Naive B cell (primary cell): ENCODE measurements at places on chromosomes 12 and 14.

DNA sequence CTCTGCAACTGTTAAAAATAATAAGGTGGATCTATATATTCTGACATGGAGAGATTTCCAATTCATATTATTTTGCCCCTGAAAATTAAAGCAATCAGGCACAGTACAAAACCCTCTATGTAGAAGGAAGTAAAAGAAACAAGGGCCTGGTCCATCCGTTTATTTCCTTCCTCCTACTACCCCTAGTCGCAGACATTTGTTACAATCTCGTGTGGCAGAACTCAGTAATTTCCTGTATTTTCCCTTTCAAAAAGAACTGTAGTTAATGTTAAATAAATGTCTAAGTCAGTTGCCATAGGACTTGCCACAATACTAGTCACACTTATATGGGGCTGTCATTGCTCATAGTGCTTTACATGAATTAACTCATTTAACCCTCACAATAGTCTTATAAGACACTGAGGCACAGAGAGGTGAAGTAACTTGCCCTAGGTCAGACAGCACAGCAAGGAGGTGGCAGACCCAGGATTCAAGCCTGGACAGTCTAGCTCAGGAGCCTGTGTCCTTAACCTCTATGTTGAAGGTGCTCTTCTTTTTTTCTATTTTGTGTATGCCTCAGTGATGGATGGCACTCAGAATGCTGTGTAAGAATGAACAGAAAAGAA, 24.2 kb downstream of the NINJ2 start:
- no peak for DNase-seq

DNA sequence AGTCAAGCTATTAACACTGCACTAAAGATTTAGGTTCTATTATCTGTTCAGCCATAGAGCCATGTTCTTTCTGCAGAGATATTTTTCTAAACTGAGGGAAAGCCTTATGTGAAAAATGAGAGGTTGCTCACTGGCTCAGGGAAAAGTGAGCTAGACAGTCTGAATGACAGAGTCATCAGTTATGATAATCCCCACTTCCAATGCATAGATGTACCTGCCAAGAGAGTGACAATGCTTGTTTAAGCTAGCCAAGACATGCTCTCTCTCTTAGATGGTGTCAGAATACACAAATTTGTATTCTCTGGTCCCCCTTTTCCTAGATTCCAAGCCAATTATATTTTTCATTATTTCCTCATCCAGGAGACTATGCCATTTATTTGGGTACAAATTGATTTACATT, 176.9 kb upstream of the FRMD6 start:
- DNase-seq: no peak

DNA sequence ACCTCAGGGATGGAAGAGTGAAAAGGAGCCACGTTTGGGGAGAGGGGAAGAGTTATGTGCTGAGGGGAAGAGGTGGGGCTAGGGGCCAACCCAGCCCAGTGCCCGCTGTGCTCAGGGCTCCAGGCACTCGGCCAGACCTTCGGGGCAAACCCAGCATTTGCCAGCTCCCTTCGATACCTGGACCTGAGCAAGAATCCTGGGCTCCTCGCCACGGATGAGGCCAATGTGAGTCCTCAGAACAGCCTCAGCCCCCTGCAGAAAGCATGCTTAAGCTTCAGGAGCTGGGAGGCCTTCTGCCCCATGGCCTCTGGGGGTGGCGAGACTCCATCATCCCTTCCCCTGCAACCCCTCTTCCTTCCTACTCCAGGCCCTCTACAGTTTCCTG, 5.0 kb downstream of the CARMIL3 start:
- DNase-seq: no peak

DNA sequence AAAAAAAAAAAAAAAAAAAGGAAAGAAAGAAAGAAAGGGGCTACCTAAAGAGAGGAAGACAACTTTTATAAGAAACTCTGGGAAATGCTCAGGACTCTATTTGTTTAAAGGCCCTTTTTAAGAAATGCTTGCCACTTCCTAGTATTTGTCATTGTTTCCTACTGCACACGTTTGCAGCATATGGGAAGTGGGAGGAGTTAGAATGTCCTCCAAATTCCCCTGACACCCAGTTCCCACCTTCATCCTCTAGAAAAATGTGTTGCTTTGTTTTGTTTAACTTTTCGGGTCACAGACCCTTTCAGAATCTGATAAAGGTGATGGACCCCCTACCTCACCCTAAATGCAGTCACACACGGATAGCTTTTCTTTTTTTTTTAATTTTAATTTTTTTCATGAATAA, 40.8 kb downstream of the NINJ2 start:
- no peak for DNase-seq

GRCh38 chr12:99027055-99027393, 381.9 kb downstream of the APAF1 start:
- no peak for DNase-seq

GRCh38 chr12:27709932-27710591, 570 bp upstream of the MRPS35 start:
- DNase-seq: no peak

DNA sequence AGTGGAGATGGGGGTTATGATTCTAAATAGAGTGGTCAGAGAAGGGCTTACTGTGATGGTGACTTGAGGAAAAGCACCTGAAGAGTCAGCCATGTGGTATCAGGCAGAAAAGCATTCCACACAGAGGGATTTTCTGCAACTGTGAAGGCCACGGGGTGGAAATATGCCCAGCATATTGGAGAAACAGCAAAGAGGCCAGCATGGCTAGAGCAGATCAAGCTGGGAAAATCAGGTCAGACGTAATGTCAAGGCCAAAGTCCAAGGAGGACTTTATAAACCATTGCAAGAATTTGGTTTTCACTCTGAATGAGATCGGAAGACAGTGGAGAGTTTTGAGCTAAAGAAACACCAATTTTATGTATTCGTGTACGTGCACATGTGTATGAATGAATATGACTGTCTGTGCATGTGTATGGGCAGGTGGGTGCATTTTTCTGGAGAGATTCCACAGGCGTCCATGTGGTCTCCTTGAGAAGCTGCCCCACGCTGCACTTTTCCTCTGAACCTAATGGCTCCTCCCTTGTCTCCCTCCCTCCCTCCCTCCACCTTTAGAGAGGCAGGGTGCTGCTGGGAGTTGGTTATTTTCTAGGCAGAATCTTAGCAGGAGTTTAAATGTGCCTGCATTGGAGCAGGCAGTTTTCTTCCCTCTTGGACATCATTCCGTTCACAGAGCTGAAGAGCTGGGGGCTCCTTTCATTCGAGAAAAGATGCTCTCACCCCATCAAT, 97.4 kb upstream of the PPP4R3A start:
- no peak for DNase-seq

DNA sequence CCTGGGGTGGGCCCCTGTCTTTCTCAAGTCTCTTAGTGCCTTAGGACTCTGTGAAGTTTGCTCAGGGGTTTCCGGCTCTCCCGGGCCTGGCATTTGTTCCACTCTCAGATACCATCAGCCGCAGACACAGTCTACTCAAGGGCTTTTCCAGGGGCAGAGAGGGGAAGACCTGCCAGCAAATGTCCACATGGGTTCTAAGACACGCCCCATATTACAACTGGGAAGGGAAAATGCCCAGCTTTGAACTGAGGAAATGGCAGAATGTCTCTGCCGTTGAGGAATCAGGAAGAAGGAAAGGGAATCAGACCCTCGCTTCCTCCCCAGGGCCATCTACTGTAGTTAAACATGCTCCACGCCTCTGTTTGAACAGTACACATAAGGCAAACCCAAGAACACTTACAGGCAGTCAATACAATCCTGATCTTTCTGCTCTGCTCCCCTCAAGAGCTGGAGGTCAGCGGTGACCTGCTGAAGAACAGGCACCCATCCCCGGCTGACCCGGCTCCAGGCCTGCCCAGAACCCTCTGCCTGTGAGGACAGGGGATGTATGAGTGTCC, 7.9 kb downstream of the CCDC85C start:
- DNase-seq: no peak

GRCh38 chr14:54839701-54840119, 62.9 kb downstream of the GCH1 start:
- no peak for DNase-seq

DNA sequence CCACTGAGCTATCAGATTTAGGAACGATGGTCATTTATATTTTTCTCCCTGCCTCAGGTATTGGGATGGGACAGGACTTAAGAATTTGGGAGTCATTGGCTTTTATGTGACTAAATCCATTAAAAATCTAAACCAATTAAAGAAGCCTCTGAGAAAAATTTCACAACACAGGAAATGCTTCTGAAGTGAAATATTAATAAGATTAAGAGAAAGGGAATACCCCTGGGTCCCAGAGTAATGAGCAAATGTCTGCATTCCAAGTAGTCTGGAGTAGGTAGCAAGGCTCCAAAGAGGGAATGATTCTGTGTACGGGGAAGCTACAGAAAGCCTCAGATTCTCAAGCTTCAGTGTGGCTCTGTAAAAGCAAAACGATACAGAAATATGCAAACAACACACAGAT, 707 bp upstream of the MED6 start:
- no peak for DNase-seq

- no peak for DNase-seq
Measured at GRCh38 chr12:47085815-47086252, 6.1 kb upstream of the AMIGO2 start.

DNA sequence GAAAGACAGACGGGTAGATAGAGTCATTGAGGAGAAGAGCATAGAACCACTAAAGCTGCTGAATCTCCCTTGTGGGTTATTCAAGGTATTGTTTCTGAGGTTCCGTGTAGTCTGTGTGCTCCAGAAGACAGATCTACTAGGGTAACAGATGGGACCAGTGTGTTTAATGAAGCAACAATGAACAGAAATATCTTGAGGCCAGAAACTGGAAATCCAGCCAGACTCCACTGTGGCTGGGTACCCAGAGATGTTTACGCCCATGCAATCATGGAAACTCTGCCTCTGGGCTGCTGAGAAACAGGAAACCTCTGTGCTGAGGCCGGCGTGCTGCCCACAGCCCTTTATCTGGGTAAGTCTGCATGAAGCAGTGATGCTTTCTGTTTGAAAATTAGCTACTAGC, 8.3 kb downstream of the PROX2 start:
- DNase-seq: no peak

DNA sequence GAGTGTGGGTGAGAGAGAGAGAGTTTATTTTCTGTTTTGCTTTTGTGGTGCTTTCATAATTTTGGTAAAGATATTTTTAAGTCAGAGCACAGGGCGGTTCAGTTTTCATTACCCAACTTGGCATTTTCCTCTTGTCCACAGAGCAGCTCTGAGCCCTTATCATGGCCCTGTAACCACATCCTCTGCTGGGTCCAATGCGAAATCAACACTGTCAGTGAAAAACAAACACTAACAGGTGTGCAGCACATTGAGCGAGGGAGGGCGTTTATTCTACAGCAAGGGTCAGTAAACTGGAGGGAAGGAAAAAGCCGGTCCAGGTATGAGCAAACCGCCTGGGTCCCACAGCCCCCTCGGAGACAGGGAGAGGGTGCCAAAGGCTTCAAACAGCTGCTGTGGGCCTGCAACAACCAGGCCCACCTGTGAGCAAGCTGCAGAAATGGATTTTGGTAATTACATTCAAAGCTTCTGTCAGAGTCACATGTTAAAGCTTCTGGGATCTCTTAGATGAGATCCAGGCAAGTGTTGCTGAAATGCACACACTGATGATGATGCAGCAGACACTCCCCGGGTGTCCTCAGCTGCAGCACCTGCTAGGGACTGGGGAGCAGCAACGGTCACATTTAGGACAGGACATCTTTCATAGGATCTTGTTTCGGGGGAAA, 132.7 kb upstream of the DYRK2 start:
- DNase-seq: peak; percentile 14

- no peak for DNase-seq
Measured at GRCh38 chr14:72855913-72856312, 38.0 kb downstream of the DPF3 start.

GRCh38 chr12:130427381-130427887, 89.7 kb downstream of the PIWIL1 start:
- no peak for DNase-seq

- no peak for DNase-seq
Measured at GRCh38 chr14:67240168-67240932, 885 bp upstream of the PALS1 start.

GRCh38 chr12:56565510-56566101, 44.0 kb downstream of the RBMS2 start:
- DNase-seq: no peak

DNA sequence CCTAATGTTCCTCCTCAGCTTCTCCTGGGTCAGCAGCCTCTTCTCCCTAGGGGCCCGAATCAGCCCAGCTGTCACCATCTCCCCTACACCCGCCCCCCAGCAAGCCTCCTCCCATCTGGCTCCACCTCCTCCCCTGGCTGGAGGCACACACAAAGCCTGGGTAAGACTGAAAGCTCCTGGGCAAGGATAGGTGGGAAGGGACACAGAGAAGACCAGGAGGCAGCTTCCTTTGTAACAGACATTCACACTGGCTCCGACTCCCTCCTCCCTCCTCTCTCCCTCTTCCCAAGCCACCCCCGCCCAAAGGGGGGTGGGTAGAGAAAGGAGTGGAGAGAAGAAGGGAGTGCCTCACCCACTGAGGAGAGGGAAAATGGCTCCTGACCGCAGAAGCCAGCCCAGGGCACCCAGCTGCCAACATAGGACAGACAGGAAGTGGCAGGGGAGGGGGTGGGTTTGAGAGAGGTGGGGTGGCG, 4.0 kb downstream of the CHD4 start:
- no peak for DNase-seq

DNA sequence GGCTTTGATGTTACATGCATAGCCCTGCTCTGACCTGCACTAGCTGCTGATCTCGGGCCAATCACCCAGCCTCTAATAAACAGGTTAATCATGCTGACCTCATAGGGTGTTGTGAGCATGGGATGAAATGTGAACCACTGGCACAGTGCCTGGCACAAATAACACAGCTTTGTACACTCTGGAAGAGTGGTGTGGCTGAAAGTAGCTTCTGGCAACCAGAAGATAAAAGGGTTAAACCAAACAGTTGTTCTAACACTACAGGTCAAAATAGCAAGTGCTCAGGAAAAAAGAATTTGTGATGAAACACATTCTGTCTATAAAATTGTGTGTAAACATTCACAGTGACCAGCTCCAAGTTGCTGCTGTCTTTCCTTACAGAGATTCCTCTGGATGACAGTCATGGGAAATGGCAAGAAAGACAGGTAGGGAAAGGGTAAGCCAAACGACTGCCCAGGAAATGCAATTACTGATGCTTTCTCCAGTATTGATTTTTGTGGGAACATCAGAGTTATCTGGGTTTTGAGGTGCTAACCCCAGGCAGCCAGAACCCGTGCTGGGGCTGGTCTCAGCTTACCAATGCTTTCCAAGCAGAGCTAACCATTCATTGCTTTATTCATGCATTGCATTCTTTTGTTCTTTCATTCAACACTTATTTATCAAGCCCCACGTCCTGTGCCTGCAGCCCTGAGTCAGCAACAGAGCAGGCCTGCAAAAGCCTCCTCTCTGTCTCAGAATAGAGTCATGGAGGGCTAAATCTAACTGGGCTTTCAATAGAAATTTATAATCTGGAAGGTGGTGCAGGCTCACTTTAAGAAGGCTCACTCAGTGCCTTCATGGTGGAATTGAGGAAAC, 38.1 kb upstream of the CAPRIN2 start:
- no peak for DNase-seq
